NCI-H526 (cell line): ENCODE measurements at places on chromosomes 11 and 22.

GRCh38 chr11:69535908-69536307, 54.4 kb downstream of the LINC01488 start:
- no peak for DNase-seq

DNA sequence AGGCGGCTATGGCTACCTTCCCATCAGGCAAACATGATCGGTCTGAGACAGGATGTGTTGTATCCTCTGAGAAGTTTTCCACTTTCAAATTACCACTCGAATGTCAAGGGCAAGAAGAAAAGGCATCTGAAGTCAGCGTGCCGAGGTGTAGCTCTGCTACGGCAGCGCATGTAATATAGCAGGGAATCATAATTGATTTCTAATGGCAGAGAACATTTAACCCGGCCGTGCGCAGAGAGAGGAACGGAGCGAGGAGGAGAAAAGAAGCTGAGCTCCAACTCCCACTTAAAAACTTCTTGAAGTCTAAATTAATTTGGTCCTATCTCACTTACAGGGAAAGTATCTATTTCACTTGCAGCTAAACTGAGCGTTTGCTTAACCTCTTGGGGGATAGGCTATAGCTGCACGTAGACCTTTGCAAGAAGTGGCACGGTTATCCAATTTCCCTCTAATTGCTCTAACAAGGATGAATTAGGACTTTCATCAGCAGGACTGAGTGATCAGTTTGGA, 137.3 kb upstream of the KIRREL3 start:
- DNase-seq, result no peak

DNA sequence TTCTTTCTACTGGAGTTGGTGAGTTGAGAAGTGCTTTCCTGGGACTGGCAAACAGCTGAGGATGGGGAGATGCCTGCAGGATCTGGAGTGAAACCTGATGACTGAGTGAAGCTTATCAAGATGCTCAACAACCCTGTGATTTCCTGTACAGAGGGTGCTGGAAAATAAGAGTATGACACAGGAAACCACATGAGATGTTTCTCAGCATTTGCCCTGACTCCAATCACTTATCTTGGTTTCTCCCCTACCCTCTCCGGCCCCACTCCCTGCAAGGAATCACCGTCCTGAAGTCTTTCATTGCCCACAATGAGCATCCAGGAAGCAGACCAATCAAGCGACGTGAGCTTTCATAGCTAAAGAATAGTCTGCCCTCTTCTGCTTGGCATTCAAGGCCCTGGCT, at the start of gene MRGPRX2:
MRGPRX2 (minus strand) TSS at position 89 of the 400 bp plus-strand sequence. CDS start 4,315 bp downstream, outside the sequence.
- DNase-seq, result no peak

GRCh38 chr11:116643521-116643920, 129.3 kb downstream of the BUD13 start:
- DNase-seq, result no peak

DNA sequence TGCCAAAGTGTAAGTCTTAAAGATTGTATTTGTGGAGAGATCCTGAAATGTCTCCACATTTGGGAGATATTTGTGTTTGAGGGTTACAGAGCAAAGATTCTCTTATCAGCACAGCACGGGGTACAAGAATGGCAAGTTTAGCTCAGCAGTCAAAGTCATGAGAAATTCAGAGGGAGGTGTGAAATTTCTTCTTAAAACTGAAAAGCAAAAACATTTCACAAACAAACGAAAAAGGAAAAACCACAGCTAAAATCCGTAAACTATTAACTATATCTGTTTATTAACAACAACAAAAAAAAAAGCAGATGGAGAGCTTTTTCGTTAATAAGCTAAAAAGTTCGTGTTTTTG, 40.9 kb upstream of the ETS1 start:
- no peak for DNase-seq

GRCh38 chr11:65719871-65720210, 757 bp downstream of the RNASEH2C start:
- peak; percentile 61 for DNase-seq

- no peak for DNase-seq
These were observed 6.1 kb downstream of the APLNR start for GRCh38 chr11:57230791-57231538.

DNA sequence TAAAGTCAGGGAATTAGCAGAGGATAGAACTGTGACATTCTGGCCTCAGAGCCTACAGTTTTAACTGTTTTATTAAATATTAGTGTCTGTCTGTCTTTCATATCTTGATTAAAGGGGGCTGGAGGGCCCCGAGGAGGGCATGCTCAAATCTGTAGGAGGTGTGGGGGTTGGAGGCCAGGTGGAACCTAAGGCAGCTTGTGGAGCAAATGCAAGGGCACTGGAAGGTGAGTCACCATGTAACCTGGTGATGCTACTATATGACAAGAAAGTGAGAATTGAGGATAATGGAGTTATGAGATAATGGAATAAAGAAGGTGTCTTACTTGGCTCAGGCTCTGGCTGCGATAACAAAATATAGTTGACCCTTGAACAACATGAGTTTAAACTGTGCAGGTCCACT, 27.3 kb upstream of the TMEM86A start:
- no peak for DNase-seq

DNA sequence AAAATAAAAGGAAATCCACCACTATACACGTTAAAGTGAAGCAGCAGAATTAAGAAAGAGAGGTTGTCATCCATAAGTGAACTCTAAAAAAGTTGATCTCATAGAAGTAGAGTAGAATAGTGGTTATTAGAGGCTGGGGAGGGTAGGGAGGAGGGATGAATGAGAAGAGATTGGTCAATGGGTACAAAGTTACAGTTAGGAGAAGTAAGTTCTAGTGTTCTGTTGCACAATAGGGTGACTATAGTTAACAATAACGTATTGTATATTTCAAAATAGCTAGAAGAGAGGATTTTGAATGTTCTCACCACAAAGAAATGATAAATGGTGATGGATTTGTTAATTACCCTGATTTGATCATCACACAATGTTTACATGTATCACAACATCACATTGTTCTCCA, 72.0 kb downstream of the CD82 start:
- DNase-seq, result no peak

- peak; percentile 63 for DNase-seq
These were observed 387.5 kb upstream of the NARS2 start for GRCh38 chr11:78961937-78962701.

GRCh38 chr11:72227316-72228228, 3.0 kb downstream of the INPPL1 start:
- peak; percentile 63 for DNase-seq

- DNase-seq, result no peak
These were observed 29.8 kb upstream of the CHRM4 start for GRCh38 chr11:46421257-46421880.

DNA sequence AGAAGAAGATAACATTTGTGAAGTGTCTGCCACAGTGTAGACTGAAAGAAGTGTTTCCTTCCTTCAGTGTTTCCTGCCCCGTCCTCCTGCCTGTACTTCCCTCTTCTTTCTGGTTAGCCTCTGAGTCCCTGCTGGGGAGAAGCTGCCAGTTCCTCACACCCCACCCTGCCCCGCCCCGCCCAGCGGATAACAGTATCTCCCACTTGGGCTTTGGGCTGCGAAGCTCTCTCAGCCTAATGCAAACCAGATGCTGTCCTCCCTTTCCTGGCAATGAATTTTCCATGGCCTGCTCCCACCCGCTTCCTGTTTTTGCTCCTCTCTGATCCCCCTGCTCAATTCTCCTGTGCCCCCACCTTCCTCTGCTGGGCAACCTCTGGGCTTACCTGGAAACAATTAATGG, 5.2 kb upstream of the RAB3IL1 start:
- no peak for DNase-seq

DNA sequence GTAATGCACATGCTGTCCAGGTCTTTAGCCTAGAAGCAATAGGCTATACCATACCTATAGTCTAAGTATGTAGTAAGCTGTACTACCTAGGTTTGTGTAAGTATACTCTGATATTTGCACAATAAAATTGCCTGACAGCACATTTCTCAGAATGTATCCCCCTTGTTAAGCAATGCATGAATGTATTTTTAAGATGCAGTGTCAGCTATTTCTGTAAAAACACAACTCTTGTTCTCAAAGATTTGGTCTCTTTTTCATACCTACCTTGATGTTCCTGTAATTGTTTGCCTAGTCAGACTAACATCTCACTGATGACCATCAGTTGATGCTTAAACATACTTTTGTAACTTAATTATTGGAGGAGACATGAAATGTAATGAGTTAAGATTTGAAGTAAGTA, 619.9 kb downstream of the CNTN5 start:
- no peak for DNase-seq

DNA sequence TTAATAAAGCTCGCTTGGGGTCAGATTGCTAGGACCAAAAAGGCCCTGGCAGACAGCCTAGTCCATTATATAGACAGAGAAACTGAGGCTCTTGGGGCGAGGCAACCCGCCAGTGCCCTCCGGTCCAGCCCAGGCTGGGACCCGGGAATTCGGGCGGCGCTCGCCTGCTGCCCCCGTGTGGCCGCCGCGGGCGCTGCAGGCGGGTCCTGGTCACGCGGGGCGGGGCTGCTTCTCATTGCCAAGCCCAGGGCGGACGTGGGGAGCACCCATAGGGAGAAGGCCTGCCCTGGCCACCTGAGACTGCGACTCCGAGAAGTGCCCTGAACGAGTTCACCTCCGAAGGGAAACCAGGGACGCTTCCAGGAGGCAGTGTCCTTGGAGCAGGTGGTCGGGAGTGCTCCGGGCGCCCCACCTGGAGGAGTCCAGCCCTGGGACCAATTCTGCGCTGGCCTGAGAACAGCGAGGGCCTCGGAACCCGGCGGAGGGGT, 36.0 kb upstream of the CSNK1E start:
- peak; percentile 67 for DNase-seq

GRCh38 chr11:23359297-23359696, 499.0 kb upstream of the CCDC179 start:
- no peak for DNase-seq

DNA sequence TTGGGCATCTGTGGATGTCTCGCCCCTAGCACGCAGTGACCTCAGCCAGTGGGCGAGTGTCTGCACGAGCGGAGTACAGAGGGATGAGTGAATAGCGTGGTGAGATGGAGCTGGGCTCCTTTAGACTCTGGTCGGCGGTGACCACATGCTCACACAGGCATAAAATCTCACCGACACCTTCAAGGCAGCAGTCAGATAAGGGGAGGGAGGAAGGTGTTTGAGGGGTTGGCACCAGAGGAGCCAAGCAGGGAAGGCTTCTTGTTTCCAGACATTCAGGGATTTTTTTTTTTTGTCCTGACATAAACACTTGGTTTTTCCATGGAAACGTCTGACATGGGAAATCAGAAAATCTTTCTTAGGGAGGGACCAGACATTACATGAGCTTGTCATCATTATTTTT, 35.8 kb downstream of the GRIK4 start:
- DNase-seq, result no peak

DNA sequence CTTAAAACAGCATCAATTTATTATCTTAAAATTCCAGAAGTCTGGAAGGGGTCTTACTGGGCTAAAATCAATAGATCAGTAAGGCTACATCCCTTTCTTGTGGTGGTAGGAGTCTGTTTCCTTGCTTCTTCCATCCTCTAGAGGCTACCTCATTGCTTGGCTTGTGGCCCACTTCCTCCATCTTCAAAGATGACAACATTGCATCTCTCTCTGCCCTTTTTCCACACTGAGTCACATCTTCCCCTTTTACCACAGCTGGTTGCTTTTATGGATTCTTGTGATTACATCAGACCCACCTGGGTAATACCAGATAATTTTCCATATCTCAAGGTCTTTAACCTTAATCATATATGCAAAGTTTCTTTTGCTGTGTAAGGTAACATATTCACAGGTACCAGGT, 60.9 kb downstream of the GRIA4 start:
- DNase-seq, result no peak

DNA sequence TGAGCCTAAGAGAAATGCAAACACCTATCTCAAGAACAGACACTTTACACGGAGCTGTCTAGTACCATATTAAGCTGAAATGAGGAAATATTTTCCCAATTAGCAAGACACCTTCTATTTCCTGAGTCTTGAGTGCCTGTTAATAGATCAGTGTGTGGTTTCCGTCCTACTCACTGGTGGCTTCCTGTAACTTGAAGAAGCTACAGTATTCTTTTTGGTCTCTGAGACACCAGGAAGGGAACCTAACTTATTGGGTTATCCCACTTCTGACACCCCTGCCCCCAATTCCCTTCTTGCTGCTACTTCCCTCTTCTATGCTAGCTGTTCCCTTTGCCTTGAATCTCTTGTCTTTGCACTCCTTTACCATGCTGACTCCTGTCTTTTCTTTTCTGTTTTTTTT, 92.7 kb downstream of the FDX1 start:
- no peak for DNase-seq

- DNase-seq, result peak; percentile 18
These were observed 104.7 kb upstream of the SPON1 start for GRCh38 chr11:13857828-13858227.

- no peak for DNase-seq
These were observed 34.8 kb upstream of the SLC22A12 start for GRCh38 chr11:64556044-64556720.

DNA sequence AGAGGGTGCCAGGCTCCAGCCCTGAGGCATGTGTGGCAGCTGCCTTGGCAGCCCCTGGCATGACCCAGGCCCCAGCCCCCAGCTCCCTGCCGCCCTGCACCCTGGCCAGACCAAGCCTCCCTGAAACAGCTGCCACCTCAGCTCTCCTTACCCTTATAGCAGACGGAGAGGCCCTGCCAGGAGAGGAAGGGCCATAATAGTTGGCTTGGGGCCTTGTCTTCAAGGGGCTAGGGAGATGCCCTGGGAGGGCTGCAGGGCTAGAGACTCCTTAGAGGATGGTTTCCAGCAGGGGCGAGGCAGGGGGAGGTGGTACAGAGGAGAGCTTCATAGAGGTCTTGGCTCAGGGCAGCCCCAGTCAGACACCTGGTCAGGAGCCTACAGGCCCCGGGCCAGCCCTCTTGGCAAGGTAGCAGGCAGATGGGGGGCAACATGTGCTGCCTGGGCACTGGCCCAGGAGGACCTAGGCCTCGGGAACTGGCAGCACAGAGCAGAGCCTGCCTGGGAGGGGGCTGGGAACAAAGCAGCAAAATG, 13.0 kb downstream of the SMTN start:
- DNase-seq, result no peak

GRCh38 chr11:11836676-11837231, 5.0 kb upstream of the USP47 start:
- DNase-seq, result no peak

DNA sequence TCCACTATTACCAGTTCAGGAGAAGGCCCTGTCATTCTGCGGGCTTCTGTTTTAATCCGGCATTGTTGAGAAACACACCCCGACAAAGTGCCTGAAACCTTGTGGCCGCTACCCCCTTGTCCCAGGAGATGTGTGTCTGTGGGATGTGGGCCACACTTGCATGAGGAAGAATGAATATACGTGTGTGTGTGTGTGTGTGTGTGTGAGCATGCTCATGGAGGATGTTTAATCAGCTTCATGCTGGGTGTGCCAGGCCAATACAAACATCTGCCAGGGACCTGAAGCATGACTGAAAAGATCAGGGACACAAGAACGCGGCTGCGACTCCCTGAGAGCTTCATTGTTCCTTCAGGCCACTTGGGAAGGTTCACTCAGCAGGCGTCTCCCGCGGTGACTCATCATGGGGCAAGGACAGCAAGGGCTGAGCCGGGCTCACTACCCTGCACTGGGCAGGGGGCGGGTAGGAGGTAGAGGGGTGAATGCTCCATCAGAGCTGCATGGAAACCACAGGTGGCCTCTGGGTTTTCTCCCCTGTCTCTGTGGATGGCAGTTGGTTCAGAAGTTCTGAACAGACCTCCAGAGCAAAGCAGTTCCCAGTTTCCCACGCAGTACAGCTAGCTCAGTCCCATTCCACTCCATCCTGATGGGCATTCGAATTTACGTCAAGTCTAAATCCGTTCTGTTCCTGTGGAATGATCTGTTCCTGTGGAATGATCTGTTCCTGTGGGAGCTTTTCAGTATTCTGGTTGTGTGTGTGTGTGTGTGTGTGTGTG, 7.0 kb upstream of the MALAT1 start:
- peak; percentile 87 for DNase-seq

- no peak for DNase-seq
These were observed 70.4 kb downstream of the LRRC32 start for GRCh38 chr11:76600124-76600655.

GRCh38 chr11:95429376-95429907, 198.4 kb upstream of the SESN3 start:
- no peak for DNase-seq
